ENCODE measurements at places on chromosomes 3 and 15. TPM values are rescaled to one million over a fixed set of nuclear protein-coding genes. Genes with fewer than 3 reads are reported as not detected.

DNA sequence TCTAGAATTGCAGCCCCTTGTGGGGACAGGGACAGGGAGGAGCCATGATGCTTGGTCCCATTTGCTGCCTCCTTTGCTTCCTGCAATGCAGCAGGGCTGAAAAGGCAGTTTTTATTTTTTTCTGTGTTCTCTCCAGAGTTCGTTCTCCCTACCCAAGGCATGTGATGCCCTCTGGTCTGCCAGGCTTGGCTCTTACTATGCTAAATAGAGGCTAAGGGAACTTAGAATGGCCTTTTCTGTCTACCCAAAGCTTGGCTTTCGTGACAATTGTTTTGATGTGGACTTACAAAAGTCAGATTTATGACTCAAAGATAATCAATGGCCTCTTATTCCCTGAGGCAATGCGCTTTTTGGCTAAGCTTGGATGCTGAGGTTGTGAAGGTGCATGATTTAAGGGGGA, 293.3 kb upstream of the TBL1XR1 start:
- DNase-seq = no peak

GRCh38 chr15:98844261-98844660, 163.3 kb downstream of the PGPEP1L start:
- DNase-seq = no peak

GRCh38 chr15:83318036-83318435, 33.6 kb upstream of the BNC1 start:
- no peak for DNase-seq

- no peak for DNase-seq
Observed at GRCh38 chr3:70067860-70068521, 68.5 kb downstream of the SAMMSON start.

DNA sequence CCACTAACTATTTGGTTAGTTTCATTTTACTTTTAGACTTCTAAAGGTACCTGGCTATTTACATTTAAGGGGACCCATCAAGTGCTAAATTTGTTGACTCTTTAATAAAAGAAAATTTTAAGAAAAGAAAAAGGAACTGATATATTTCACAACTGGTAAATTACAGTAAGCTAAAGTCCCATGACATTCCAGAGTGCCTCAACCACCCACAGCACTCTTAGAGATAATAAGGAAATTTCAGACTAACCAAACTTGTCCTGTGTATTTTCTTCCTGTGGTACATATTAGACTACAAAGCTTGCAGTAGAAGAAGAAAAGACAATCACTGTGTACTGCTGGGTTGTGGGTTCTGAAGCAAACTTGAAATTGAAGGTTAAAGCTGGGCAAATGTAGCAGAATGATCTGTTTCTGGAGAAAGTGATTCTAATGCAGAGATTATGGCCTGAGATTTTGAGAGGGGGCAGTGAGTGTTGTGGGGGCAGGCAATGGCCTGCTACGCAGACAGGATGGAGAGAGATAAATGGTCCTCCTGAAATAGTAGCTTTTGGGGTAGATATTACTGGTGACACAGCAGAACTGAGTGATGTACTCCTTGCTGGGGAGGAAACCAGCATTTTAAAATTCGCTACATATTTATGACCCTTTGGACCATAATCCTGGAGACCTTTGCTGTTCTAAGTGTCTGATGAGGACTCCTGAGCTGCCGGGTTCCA, 24.5 kb upstream of the MFSD1 start:
- DNase-seq = no peak

- no peak for DNase-seq
Observed at GRCh38 chr15:89043031-89044002, 44.9 kb upstream of the ABHD2 start.

DNA sequence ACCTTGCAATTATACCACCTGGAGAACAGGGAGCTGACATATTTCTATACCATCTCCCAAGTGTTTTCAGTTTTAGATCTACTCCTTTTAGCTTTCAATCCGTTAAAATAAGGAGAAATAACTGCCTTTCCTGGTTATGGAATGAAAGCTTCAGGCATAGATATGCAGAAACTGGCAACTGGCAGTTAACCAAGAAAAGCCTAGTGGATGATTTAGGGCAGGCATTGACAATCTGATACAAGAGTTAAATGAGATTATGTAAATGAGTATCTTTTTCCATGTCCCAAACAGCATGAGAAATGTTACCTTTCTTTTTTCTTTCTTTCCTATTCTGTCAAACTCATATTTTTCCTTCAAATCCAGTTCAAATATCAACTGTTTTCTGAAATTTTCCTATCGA, 689.1 kb upstream of the DPPA4 start:
- DNase-seq = no peak

DNA sequence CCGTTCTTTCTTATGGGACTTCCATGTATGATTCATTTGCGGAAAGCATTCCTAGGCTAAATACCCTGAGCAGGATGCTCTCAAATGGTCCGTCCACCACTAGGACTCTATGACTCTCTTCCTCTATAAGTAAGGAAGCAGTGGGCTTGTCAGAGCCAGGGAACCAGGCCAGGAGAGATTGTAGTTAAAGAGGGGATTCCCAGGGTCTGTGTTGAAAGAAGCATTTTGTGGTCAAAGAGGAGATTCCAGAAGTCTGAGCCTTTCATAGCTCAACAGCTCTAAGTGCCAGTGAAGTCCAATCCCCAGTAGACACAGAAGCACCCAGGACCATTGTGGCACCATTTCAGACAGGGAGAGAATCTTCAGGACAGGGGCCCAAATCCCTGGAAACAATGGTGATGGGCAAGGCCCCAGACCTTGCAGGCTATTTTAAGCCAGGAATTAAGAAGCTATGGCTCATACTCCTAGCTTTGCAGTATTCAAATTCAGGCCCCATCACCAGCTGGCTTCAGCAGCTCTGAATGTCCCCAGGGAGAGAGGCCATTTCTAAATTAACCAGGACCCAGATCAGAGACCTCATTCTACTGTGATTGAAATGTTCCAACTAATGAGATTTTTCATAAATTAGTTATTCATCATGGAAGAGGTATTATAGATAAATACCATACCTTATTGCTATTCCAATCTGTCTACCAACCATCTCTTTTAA, 81.7 kb downstream of the CD47 start:
- no peak for DNase-seq

DNA sequence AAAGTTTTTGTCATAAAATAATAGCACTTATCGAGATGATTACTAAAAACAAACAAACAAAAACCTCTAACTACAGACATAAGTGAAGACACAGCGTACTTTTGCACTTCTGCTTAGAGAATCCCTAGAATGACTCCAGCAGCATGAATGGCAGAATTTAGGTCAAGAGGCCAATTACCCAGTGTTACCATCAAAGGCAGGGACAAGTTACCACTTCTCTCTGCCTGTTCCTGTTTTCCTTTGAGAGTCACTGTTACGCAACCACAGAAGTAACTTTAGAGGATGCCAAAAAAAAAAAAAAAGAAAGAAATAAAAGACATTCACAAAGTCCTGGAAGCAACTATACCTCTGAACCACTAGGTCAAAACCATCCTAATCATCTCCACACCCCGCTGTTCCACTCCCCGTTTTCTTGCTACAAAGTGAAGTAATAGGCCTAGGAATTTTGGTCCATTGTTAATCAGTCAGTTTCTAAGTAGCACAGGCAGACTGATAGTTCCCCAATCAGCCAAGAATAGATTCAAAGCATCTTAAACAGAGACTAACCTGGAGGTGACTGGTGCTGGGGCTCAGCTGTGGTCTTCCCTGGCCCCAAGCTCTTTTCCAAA, 41.9 kb downstream of the FMN1 start:
- DNase-seq = no peak

- DNase-seq = no peak
Observed at GRCh38 chr3:122928396-122929187, 99.0 kb downstream of the SEMA5B start.

GRCh38 chr3:82824491-82824890, 1063.0 kb upstream of the GBE1 start:
- no peak for DNase-seq

GRCh38 chr15:55758580-55758986, 15.6 kb upstream of the PRTG start:
- DNase-seq = no peak

- no peak for DNase-seq
Observed at GRCh38 chr3:105812194-105812586, 56.6 kb downstream of the CBLB start.

- no peak for DNase-seq
Observed at GRCh38 chr3:101124125-101124524, 130.9 kb upstream of the ABI3BP start.

DNA sequence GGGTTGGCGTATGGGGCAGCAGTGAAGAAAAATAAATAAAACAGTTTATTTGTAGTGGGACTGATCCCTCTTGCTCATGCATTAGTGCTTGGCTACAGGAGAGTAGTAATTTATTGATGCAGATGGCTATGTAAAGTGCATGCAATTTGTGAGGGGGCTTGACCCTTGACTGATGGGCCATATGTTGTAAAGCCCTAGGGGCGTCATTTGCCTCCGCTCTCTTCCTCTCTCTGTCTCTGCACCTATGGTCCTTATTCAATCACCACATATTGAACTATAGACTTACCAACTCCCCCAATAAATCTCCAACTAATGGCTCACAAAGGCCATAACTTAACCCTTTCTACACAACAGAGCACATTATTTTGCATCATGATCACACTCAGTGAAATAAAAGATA, 227.7 kb downstream of the ROBO2 start:
- no peak for DNase-seq

- no peak for DNase-seq
Observed at GRCh38 chr15:56017920-56018319, 24.5 kb upstream of the NEDD4 start.

DNA sequence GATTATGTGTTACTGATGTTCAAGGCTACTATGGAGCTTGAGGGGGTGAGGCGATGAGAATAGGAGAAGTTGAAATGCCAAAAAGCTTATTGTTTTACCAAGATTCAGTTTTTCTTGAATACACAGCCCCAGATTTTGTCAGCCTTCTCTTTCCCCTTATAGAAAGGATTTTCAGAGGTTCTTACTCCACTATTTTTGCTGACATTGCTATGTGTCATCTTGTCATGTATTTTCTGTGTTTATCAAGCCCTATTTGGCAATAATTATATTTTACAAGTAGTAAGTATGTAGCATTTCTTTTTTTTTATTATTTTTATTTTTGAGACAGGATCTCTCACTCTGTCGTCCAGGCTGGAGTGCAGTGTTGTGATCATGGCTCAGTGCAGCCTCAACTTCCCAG, 133.1 kb downstream of the ATG7 start:
- no peak for DNase-seq

- DNase-seq = no peak
Observed at GRCh38 chr3:170759511-170760173, 110.4 kb downstream of the RPL22L1 start.

GRCh38 chr3:138817695-138818094, 17.0 kb downstream of the PIK3CB start:
- no peak for DNase-seq

DNA sequence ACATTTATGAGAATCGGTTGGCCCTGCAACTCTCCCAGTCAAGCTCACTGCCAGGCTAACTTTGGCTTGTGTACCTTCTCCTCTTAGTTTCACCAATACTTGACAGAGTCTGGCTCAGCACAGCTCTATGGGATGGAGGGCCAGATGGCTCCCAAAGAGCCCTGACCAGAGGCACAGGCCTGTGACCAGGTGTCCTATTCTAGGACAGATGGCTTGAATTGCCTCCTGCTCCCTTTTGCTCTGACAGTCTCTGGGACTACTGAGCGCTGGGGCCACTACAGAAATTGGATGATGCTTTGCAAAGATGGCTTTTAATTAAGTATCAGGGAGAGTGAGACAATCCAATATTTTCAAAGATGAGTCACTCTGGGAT, 10.3 kb upstream of the ARID3B start:
- no peak for DNase-seq

GRCh38 chr3:107704477-107704876, 181.7 kb downstream of the BBX start:
- no peak for DNase-seq

DNA sequence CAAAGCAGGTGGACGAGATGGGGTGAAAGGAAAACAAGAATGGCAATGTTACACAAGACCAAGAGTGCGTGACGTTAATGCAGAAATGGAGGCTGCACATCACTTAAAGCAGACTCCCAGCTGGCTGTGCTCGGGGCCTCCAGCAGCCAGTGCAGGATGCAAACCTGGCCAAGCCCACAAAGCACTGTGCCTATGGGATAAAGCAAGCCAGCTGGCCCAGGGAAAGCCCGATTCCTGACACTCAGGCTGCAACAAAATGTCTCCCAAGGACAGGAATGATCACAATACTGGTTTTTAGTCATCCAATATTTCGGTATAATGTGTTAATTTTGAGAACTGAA, 86.2 kb downstream of the SEC22A start:
- DNase-seq = no peak

- no peak for DNase-seq
Observed at GRCh38 chr15:83443076-83443847, 3.9 kb upstream of the SH3GL3 start.

DNA sequence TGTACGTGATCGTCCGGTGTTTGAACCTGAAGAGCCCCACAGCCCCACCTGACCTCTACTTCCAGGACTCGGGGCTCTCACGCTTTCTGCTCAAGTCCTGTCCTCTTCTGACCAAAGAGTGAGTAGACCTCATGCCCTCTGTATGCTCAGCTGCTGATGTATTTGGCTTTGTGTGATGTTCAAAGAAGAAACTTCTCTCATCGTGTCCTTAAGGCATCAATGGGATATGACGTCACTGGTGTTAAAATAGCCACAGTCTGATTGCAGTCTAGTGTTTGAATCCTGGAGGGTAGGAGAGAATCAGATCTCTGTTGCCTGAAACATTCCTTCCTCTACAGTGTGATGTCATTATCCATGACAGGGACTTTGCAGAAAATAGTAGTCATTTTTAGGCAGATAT, 28.1 kb downstream of the ABHD2 start:
- DNase-seq = no peak

The WWTR1 gene
- 75.0 TPM for total RNA-seq

The CTXND1 gene
- not detected for total RNA-seq

The SMCO1 gene
- total RNA-seq = not detected

The GOLGA8N gene
- total RNA-seq = 6.7 TPM

The C3orf85 gene
- not detected for total RNA-seq

The LRRN1 gene
- total RNA-seq = 0.32 TPM

The KLHL40 gene
- not detected for total RNA-seq

The ACAN gene
- total RNA-seq = 0.14 TPM

The CKMT1B gene
- 333 TPM for total RNA-seq

The CRELD1 gene
- total RNA-seq = 13.1 TPM

The ISL2 gene
- total RNA-seq = not detected

The ROBO2 gene
- total RNA-seq = 0.20 TPM

The SIDT1 gene
- total RNA-seq = 134 TPM

The SEMA5B gene
- 1.4 TPM for total RNA-seq

The MYO1E gene
- 377 TPM for total RNA-seq

All from transverse colon (tissue), 4 donors.